ENCODE measurements at places on chromosomes 13 and 19.

DNA sequence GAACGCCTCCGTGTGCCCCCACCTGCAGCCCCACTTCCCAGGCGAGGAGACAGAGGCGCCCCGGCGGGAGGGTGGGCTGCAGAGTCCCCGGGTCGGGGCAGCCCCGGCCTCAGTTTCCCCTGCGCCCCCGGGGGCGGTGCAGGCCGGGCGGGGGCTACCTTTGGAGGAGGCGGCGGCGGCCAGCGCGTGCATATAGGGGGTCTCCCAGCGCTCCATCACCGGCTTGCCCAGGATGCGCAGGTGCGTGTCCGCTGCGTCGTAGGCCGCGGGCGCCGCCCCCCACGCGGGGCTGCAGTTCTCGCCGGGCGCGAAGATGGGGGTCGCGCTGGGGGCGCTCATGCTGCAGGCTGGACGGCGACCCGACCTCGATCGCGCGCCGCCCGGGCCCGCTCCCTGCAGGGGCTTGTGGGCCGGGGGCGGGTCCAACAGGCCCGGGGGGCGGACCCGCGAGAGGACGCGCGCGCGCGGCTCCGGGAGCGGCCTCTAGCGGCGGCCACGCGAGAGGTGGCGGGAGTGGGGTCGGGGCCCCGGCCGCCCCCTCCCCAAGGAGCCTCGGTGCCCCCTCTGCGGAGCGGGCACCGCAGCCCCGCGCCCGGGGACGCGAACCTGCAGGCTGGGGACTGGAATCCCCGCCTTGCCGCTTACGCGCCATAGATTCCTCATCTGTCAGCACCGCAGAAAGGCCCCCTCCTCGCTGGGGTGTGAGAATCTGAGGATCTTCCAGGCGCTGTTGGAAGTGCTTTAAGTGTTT lies at the start of gene GAMT:
GAMT (minus strand) TSS at position 405 of the 751 bp plus-strand sequence; CDS start at position 339, 66 bp downstream.
- no peak for DNase-seq

- no peak for DNase-seq
Observed at GRCh38 chr13:111900390-111901131, 166.4 kb upstream of the SOX1 start.

DNA sequence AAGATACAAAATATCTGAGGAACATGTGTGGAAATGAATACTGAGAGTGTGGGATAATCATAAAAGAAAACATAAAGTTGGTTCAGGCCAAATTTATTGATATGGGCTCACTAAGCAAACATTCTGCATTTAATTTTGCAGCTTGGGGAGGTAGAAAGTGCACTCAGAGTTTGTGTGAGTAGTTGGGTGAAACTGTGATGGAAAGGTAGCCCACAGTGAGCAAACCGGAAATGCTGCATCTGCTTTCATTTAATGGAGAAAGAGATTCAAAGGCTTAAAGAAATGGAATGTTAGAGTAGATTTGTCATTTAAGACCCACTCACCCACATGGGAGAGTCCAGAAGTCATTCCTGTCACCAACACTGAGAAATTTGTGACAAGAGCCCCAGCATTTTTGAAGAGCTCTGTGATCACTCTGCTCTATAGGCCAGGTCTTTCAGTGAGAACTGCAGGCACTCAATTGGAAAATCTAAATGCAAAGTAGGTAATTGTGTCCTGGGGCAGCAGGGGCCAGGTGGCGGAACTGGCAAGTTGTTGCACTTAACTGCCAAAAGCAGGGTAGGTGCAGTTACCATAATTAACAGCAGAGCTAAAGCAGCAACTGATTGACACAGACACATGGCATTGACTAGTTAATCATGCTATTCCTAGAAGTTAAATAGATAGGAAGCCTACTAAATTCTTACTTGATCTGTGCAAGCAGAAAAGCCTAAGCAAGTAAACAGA lies 1228.3 kb upstream of the PCDH20 start:
- no peak for DNase-seq

DNA sequence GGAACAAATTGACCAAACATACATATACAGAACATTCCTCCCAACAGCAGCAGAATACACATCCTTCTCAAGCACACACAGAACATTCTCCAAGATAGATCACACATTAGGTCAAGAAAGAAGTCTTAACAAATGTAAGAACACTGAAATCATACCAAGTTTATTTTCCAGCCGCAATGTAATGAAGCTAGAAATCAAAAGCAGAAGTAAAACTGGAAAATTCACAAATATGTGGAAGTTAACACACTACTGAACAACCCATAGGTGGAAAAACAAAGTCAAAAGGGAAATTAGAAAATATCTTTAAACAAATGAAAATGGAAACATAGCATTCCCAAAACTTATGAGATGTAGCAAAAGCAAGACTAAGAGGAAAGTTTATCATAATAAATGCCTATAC lies 692.6 kb downstream of the DIAPH3 start:
- DNase-seq = no peak

DNA sequence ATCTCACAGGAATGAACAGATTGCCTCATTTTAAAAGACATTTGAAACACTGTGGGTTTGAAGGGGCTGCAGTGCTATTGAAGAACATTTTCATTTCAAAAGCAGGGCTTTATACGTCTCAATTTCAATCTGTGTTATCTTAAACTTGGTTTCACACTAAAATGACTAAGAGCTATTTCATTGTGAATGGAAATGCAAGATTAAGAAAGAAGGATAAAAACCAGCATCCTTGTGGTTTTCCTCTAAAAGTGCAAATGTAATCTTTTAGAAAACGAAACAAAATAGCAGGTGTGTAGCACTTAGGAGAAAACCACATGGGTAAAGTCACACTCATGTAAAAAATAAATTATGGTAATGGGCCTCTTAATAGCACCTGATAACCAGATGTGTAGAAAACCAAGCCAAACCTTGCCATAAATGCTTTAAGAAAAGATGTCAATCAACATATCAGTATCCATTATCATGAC lies 397.7 kb downstream of the GPC6 start:
- no peak for DNase-seq

DNA sequence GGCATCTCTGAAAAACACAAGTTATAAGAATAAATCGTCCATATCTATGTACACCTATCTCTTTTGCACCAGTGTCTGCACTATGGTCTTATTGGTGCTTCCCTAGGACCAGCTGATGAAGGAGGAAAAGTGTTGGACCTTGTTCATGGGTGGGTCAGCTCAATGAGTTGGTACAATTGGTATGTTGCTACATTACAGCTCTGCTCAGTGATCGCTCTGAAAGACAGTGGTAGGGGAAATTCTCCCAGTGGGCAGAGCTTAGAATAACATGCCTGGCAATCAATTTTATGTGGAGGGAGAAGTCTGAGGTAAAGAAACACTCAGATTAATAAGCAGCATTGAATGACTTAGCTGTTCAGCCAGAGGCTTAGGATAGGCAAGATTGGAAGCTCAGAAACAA lies 138.7 kb upstream of the KL start:
- no peak for DNase-seq

- peak; percentile 45 for DNase-seq
Observed at GRCh38 chr13:31433207-31433606, 233.4 kb downstream of the B3GLCT start.

DNA sequence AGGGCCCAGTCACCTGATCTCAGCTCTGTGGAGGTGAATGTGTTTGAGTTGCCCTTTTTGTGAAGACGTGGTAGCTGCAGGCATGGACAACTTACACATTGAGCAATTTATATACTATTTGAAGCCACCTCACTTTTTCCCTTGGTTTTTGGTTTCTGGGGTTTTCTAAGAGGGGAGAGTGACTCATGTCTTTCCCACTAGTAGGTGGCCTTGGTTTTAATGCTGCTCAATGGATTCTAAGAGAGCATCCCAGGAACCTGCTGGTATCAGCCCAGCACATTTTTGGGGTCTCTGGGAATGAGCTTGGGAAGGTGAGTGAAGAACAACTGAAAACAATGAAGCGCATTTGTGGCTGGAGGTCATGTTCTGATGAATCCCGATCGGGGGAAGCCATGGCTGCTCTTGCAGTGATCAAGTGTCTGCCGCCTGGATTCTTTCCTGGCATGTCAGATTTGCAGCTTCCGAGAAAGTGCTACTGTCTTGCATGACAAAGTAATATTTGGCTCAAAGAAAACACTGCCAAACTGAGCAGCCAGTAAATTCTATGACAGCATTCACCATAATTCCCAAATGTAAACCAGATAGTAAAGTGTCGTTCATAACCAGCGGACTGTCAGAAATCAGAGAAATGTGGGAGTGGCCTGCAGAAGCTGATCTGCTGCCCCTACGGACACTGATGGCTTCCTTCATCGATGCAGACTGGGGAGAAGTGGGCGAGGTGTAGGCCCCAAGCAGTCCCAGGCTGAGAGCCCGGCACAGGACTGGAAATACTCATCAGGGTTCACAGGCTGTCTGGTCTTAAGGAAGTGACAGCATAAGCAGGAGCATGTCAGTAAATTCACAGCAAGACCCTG lies 98.7 kb downstream of the COL4A2 start:
- peak; percentile 80 for DNase-seq

GRCh38 chr13:20475927-20476691 lies 49.5 kb downstream of the CRYL1 start:
- no peak for DNase-seq

GRCh38 chr19:10293637-10294367 lies 4.0 kb downstream of the ICAM5 start:
- DNase-seq = no peak

DNA sequence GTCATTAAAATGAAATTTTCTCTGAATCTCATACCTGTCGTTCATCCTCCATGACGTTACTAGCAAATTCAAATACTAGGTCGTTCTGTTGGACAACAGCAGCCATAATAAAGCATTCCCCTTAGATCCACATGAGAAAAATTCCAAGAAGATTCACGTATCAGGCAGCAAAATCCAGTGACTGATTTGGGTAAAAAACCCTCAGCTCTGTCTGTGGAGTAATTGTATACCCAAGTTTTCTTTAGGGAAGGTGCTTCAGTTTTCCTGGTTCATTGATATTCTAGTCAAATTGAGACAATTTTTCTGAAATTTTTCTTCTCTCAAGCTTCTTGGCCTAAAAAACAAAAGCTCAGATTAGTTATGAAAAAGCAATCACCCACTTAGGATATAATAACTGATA lies 37.2 kb downstream of the ELF1 start:
- DNase-seq = no peak

- no peak for DNase-seq
Observed at GRCh38 chr19:56720281-56720680, 48.7 kb upstream of the ZNF835 start.

DNA sequence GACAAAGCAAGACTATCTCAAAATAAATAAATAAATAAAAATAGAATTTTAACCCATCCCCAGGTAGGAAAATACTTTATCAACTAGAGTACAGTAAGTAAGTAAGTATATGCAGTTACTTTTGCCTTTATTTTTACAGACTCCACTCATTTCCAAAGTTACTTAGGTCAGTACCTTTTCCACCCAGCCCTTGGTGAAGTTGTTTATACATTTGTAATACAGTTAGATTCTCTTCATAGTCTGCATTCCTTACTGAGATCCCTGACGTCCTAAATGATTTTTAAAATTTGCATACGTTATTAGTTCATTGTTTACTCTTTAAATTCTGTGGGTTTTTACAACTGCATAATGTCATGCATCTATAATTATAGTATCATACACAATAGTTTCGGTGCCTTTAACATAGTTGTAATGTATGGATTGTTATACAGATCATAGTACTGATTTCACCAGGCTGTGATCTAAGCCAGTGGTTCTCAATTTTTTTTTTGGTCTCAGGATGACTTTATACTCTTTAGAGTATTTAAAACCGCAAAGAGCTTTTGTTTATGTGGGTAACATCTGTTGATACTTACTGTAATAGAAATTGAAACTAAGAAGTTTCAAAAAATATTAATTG lies 10.4 kb downstream of the SETDB2 start:
- no peak for DNase-seq

DNA sequence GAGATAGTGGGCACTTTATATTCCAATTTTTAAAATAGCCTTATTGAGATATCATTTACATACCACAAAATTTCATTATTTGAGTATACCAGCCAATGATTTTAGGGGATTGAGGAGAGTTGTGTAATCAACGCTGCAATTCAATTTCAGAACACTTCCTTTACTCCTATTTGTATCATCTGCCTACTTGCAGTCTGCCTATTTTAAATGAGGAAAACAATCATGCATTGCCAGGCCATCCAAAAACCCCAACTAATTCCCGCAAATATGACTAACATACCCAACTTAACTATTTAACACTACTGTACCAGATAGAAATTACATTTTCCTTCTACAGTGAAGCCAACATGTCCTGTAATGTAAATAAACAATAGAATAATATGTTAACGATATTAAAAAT lies 26.7 kb downstream of the CAB39L start:
- DNase-seq = no peak

- DNase-seq = peak; percentile 33
Observed at GRCh38 chr19:18090545-18091216, 3.9 kb upstream of the IL12RB1 start.
